ENCODE measurements at places on chromosomes 1 and 21.

DNA sequence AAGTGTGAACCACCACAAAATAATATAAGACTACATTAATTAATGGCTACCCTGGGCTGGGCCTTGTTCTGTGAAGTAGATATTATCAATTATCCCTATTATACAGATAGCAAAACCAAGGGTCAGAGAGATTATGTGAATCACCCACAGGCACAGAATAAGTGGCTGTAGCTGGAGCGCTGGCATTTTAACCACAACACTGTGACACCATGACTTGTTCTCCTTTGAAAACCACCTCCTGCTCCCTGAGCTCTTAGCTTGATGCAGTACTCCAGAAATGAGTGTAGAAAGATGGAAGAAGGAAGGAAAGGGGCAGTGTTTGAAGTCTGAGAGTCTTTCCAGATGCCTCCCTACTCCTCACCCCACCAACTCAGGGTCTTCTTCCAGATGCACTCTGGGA is 29.5 kb upstream of the JUN start:
- DNase-seq, result no peak

DNA sequence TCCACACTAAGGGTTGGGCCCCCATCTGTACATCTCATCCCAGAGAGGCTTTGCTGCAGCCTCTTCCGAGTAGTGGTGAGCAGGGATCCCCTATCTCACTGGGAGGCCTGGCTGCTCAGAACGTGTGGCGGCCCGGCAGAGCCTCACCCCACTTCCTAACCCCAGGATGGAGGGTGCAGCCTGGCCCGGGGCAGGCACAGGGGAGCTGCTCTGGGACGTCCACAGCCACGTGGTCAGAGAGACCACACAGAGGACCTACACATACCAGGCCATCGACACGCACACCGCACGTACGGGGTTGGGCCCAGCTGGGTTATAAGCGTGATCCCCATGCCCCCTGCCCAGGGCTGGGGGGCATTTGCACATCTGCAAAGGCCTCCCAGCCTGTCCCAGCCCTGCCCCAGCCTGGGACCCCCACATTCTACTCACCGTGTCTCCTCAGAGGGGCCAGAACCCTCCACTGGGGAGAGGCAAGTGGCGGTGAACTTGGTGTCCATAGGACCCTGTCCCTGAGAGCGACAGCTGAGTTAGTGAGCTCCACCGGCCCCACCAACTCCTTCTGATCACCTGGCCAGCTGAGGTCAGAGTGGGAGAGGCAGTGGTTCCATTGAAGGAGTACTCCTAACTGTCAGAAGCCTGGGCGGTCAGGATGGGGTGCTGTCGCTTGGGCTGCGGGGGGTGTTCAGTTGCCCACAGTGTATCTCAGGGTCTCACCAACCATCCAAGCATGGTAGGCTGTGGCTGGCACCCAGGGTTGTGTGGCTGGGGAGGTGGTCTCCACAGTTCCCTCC is 41.2 kb downstream of the TRIM11 start:
- no peak for DNase-seq

DNA sequence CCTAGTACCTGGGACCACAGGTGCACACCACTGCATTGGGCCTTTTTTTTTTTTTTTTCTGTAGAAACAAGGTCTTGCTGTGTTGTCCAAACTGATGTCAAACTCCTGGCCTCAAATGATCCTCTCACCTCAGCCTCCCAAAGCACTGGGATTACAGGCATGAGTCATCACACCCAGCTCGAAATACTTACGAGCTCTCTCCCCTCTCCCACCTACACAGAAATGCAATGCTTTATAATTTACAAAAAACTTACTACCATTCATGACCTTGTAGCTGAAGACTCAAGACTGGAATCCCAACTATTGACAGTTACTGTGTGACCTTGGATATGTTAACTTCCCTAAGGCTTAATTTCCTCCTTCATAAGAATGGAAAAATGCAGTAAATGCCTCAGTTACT is 18.7 kb downstream of the FOXJ3 start:
- DNase-seq, result no peak

GRCh38 chr1:199102239-199102638 is 463.4 kb downstream of the PTPRC start:
- DNase-seq, result no peak

- DNase-seq, result no peak
Measured at GRCh38 chr1:187987236-187987776, 1158.6 kb downstream of the PLA2G4A start.

DNA sequence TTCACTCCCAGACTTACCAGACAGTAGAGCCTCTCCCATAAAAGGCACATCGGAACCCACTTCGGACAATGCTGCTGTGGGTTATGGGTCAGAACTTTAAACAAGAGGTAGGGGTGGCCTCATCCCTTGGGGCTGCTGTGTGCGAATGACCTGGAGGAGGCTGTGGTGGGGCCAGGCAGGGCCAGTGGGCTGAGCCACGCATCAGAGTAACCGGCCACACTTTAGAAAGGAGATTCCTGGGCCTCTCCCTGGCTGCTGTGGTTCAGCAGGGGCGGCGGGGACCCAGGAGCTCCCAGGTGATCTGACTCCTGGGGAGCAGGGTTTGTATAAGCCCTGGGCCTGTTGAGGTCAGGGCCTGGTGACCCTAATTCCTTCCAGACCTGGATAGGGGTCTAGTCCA is 110.2 kb upstream of the C1orf174 start:
- DNase-seq, result no peak

GRCh38 chr21:32562426-32562825 is 22.9 kb downstream of the TCP10L start:
- DNase-seq, result no peak

DNA sequence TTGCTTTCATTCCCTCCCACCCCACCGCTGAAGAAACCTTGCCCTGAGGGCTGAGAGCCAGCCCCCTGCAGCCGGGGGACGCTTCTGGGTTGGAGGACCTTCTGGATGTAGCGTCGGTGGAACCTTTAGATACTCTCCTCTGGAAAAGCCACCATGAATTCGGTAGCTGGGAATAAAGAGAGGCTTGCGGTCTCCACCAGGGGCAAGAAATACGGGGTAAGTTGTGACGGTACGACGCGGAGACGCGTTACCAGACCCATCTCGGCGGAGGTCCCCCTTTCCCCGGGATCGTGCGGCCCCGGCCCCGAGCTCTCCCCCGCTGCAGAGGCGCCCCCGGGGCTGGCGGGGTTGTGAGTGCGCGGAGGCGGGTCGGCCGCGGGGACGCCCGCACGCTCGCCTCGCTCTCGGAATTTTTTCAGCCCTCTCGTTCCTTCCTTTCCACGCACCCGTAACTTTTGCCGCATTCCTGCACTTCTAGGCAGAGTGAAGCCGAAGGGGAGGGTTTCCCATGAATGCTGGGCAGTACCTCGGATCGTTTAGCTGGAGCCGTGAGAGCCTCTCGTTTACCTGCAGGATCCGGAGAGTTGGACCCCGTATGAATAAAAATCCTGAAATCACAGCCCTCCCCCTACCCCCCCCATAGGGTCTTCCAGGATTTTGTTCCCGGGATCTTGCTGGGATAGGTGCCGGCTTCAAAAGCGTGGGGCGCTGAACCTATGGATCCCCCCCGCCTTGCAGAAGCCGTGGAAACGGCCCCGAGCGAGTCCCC is 671 bp downstream of the KIF26B start:
- DNase-seq, result no peak

DNA sequence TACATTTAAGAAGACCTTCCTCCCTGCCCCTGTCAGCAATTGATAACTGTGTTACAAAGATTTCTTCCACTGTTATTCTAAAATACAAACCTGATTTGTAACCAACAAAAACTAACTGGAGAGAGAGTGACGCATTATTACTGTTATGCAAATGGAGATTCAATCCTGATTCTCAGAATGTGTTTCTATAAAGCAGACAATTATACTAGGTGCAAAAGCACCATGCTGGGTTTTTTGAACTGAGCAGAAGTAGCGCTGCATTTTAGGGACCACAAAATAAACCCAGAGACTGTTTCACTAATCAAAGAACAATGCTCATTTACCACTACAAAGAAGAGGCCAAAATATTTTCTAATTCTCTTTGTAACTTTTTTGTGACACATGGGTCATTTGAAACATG is 13.6 kb upstream of the GBP6 start:
- DNase-seq, result no peak

GRCh38 chr1:63922848-63923247 is 149.0 kb downstream of the ROR1 start:
- DNase-seq, result no peak

GRCh38 chr1:24392604-24392946 is 21.0 kb downstream of the STPG1 start:
- no peak for DNase-seq

GRCh38 chr1:169113613-169114119 is 7.2 kb downstream of the ATP1B1 start:
- DNase-seq, result no peak

GRCh38 chr1:40909281-40909680 is 47.1 kb upstream of the CITED4 start:
- no peak for DNase-seq

- DNase-seq, result no peak
Measured at GRCh38 chr1:14143777-14144176, 443.8 kb downstream of the PRDM2 start.

GRCh38 chr21:44800971-44801467 is 601 bp downstream of the UBE2G2 start:
- no peak for DNase-seq

- DNase-seq, result no peak
Measured at GRCh38 chr1:84749427-84749826, 59.2 kb upstream of the SSX2IP start.

- peak; percentile 44 for DNase-seq
Measured at GRCh38 chr1:160069460-160070231, at the start of gene KCNJ10. Gene KCNJ10, minus strand, starts transcription at chr1:160070160. Its CDS starts 27,628 bp downstream, at chr1:160042532.

DNA sequence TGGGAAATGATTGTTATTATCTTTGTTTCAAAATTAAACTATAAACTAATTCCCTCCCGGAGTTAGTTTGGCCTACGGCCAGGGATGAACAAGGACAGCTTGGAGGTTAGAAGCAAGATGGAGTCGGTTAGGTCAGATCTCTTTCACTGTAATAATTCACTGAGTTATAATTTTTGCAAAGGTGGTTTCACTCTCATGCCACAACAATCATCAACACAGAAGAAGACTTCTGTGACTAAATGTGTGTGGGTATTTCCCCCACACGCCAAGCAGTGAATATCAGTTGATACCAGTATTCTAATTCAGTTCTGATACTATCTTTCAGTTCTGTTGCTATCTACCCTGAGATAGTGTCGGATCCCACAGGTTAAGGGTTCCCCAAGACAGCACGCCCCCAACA is 215.1 kb downstream of the S1PR1 start:
- DNase-seq, result no peak

DNA sequence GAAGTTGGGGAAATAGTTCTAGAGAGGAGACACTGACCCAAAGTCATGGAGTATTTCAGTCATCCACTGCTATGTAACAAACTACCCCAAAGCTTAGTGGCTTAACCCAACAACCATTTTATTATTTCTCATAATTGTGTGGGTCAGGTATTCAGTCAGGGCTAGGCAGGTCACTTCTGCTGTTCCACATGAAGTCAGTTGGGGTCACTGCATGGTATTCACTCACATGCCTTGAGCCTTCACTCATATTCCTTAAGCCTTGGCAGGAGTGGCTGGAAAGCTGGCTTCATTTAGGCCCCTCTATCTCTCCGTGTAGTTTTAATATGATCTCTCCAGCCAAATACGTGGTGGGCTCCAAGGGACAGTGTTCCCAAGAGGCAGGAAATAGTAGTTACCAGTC is 17.5 kb upstream of the RNF11 start:
- DNase-seq, result no peak

DNA sequence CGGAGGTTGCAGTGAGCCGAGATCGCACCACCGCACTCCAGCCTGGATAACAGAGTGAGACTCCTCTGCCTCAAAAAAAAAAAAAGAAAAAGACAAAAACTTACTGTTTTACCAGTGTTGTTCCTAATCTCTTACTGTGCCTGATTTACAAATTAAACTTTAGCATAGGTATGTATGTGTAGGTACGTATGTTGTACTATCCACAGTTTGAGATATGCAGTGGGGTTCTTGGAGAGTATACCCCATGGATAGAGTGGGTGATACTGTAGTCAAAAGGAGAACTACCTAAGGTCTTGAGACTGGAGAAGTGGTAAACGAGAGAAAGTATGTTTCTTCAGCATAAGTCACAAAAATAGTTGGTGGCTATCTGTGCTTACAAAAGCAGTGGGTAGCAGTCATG is 38.6 kb downstream of the RNF11 start:
- no peak for DNase-seq

GRCh38 chr1:37456614-37457013 is 17.8 kb upstream of the ZC3H12A start:
- no peak for DNase-seq

GRCh38 chr1:24987875-24988557 is 57.9 kb upstream of the RUNX3 start:
- DNase-seq, result no peak

GRCh38 chr1:66237042-66237441 is 296.9 kb upstream of the SGIP1 start:
- DNase-seq, result no peak

GRCh38 chr1:156247460-156248322 is at the start of gene PAQR6:
Gene PAQR6, minus strand, starts transcription at chr1:156248056. Its CDS starts 1,325 bp downstream, at chr1:156246731.
- no peak for DNase-seq

DNA sequence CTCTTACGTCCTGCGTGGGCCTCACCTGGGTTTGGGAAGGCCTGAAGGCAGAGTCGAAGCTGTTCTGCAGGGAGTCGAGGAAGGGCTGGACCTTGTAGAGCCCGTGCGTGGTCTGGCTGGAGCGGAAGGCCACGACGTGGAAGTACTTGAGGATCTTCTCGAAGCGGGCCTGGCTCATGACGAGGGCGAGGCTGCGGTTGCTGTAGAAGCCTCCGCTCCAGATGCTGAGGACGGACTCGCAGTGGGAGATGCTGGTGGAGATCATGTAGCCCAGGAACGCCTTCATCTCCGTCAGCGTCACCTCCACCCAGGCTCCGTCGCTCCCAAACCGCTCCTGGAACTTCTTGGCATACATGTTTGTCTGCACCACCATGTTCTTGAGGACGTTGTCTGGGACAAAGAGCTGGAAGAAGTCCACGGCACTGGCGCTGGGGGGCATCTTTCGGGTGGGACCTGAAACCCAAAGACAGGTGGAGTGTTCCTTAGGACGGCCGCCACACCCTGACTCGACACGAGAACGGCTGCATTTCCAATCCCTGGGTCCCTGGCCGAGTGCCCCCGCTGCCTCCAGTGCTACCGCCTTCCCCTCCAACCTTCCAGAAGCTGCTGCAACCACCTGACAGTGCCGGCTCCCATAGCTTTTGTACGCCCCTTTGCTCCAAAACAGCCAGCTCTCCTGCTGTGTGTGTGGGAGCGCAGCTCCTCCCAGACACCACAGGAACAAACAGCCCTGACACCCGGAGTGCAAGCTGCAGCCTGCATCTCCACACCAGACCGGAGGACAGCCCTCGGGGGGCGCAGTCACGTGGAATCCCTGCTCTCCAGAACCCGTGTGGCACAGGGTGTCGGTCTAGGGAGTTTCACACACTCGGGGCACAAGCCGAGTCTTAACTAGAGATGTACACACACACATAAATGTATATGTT is 69.0 kb downstream of the PGBD5 start:
- DNase-seq, result no peak
